ENCODE measurements at places on chromosomes 11 and 22.

DNA sequence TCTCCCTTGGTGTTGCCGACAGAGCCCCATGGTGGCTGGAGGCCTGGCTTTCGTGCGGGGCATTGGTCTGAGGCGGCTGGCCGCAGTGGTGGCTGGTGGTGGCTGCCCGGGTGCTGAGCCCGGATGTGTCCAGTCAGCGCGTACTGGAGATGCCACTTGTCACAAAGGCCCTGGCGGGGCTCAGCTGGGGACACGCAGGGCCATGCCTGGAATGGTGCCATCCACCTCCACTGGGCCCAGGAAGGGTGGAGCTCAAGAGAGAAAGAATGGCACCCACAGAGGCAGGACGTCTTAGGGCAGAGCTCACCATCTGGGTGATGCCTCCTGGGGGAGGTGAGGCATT is 92.5 kb downstream of the CEP164 start:
- DNase-seq = no peak

DNA sequence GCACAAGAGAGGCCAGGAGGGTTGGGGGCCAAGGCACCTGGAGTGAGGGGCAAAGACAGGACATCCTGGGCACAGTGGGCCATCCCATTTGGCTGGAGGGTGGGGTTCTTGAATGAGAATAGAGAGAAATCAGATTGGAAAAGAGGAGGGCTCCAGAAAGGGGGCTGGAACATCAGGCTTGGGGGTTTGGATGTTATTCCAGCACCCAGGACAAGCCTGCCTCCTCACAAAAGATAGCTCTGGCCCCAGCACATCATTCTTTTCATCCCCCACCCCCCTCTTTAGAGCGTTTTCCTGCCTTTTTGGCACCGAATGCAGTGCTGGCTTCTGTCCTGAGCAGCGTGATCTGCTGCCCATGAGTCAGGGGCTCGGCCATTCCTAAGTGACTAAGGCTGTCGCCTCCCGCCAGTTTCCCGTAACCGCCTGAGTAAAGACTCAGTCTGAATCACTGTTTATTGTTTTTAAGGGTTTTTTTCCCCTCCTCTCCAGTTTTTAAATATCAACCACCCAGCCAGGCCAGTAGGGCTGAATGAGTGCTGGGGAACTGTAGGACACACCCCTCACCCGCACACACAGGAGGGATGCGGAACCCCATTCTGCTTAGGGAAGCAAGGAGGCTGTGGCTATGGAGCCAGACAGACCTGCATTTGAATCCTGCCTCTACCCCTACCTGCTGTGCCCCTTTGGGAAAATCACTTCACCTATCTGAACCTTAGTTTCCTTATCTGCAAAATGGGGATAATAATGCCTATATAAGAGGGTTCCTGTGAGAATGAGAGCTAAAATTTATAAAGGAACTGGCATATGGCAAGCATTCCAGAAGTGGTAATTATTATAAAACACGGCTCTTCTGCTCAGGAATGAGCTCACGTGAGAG is 32.4 kb upstream of the NAV2 start:
- peak; percentile 96 for DNase-seq

DNA sequence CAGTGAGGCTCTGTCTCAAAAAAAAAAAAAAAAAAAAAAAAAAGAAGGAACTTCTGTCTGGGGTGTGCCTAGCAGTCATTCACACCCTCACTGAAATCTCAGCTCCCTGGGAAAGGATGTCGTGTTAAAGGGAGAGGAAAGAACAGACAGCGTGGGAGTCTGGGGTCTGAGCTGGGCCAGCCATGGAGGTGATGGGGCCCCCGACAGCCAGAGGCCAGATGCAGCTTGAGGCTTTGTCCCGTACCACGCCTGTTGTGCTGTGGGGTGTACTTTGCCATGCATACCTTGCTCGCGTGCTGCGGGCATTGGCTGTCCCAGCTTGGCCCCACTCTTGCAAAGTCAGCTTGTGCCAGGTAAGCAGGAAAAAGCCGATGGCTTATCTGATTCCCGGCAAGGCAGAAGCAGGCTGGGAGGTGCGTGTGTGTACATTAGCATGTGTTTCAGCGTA is 4.6 kb downstream of the SYT12 start:
- no peak for DNase-seq

- no peak for DNase-seq
These were observed 92.0 kb downstream of the PPP6R3 start for GRCh38 chr11:68552542-68552941.

DNA sequence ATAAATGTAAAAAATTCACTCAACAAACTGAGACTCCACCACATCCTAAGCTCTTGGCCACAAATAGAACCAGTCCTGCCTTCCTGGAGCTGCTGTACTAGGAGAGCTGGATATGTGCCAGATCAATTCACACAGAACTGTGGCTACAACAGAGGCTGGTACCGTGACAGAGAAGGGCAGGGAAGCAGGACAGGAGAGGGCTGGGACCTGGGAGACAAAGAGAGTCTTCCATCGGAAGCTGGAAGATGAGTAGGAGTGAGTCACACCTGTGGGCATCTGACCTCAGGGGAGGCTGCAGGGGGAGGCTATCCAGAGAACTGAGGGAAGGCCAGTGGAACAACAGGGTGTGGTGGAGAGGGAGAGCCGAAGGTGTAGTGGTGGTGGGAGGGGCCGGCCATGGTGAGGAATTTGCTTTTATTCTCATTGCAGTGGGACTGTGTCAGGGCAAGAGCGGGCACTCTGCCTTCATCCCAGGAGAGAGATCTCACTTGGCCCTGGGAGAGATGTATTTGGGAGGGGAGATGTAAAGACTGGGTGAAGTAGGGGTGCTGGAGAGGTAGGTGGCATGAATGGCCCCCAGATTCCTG is 1.9 kb upstream of the LTBP3 start:
- DNase-seq = no peak

DNA sequence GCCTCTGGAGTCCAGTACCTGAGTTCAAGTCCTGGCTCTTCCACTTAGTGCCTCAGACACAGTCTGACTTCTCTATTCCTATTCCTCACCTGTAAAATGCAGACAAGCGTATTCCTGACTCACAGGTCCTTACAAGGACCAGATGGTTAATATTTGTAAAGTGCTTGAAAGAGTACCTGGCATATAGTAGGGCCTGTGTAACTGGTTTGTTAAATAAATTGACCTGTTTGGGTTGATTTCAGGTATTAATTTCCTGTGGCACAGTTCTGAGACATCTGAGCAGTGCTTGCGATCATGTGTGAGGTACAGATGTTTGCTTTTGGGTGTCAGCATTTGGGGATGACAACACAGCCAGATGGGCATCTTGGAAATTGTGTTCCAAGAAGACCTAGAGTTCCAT is 127.5 kb downstream of the APIP start:
- no peak for DNase-seq

DNA sequence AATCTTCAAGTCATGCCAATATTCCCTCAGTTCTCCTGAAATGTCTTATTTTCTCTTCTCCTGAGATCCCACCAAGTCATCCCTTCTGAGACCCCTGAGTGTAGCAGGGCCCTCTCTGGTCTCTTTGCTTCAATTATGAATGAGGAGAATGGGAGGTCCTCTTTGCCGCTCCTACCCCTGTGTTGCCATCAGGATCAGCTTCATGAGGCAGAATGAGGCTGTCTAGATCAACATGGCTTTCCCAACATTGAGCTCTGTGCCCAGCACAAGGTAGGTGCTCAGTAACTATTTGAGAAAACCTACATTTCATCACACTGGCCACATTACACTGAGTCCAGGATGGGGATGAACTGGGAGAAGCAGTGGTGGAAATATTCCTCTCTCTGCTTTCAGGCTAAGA is 107.2 kb downstream of the ZNF280B start:
- no peak for DNase-seq

DNA sequence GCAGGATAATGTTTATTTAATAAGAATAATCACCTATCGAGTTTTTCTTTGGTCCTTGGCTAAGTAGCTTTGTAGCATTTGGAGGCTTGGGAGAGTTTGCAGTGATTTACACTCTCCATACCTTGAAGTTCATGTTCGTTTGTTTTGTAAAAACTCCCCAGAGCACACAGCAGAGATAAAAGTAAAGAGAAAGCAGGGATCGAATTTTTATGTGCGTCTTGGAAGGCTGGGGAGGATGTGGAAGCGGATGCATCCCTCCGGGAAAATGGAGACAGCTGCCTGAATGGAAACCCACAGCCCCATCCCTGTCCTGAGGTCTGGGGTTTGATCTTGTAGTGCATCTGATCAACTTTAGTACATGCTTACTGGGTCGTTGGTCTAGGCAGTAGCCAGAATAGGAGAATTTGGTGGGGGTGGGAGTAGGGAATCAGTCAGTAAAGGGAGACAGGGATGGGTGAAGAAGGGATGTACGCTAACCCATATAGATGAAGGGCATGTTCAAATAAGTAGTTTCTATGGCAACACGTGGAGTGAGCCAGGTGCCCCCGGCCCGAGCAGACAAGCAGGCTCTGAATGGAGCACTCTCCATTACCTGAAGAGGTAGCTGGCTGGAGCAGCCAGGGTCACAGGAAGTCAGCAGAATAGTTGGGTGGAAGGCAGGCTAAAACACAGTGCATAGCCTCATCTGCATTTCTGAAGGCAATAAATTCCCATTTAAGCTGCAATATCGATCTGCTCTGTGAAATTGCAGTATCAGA is 147.8 kb downstream of the COMMD9 start:
- DNase-seq = no peak

GRCh38 chr11:83166193-83166866 is 9.4 kb downstream of the PCF11 start:
- no peak for DNase-seq

DNA sequence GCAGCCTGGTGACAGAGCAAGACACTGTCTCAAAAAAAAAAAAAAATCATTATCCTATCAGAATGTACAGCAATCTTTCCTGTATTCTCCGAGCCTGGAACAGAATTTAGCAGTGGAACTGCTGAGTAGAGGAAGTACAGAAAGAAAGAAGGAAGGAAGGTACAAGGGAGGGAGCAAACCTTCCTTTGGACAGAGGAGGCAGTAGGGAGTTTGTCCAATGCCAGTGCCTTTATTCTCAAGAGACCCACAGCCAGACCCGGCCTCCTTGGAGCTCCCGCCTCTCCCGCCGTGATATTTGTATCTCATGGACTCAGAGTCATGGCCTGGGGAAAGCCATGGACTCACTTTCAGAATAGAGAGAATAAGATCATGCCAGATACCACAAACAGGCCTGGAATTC is 37.7 kb upstream of the LRRC55 start:
- no peak for DNase-seq

DNA sequence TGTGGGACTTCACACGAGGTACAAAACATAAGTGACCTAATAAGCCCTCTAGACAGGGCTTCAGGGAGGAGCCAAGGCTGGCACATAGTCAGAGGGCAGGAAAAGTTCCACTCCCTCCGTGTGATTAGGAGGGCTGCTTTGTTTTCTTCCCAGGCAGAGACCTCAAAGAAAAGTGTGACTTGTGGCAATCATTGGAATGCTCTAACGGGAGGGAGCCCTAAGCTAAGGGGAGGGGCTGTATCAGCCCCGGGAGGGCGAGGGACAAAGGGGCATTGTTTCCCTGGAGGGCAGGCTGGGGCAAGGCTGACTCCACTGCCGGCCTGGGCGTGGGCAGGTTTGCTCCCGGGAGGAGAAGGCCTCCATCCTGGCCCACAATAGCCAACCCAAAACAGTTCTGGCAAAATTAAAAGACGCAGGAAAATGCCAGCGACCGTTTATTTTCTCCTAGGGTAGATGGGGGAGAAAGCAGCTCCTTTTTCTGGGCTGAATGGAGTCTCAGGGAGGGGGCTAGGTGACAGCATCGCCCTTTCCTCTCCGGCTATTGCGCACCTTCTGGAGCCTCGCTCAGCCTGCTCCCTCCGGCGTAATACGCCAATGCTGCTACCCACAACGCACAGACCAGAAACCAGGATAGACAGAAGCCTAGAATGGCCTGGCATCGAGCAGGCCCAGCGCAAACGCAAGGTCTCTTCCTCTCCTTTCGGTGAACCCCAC is 60.2 kb downstream of the ENDOD1 start:
- DNase-seq = no peak

- DNase-seq = no peak
These were observed 103.5 kb downstream of the DDX10 start for GRCh38 chr11:108768370-108768769.

- DNase-seq = no peak
These were observed 6.2 kb upstream of the ANKRD13D start for GRCh38 chr11:67282876-67283371.

DNA sequence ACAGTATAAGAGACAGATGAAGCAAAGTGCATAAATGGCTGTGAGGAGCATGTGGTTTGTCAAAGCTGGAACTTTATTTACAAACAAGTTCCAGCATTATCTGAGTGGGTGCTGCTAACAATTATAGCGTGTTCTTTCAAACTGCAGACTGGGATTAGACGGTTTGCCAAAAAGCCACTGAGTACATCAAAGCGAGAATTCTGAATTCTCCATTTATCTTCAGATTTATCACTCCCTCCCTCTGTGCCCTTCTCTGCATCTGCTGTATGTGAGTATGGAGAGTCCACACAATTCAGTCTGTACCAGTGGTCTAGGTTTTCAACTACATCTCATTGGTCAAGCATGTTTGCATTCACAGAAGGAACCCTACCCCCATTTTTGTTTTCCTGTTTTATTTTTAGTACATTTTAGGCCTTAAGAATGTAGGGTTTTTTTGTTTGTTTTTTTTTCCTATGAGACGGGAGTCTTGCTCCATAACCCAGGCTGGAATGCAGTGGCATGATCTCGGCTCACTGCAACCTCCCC is 18.1 kb upstream of the INCENP start:
- DNase-seq = peak; percentile 18

DNA sequence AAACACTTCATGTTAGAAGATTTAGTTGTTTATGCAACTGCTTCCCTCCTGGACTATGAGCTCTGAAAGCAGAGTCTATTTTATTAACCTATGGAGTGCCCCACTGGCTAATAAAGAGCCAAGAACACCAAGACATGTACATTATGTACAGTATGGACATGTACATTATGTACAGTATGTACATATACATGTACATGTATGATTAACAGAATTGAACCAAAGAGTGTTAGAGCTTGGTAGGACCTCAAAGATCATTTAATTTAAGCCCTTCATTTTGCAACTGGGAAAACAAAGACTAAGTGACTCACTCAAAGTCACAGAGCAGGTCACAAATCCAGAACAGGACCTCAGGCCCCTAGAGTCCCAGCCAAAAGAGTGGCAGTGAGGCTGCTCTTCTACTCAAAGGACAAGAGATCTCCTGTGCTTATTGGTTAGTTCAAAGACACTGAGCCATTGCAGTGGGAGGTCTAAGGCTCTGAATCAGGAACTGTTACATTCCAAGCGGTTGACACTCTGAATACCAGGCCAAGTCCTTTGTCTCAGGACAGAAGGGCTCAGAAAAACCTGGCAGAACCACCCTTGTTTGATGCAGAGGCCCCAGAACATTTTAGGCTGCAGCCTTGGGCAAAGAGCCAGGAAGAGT is 103.8 kb downstream of the FAM168A start:
- DNase-seq = peak; percentile 12
